ENCODE measurements at places on chromosomes 16 and 17.

DNA sequence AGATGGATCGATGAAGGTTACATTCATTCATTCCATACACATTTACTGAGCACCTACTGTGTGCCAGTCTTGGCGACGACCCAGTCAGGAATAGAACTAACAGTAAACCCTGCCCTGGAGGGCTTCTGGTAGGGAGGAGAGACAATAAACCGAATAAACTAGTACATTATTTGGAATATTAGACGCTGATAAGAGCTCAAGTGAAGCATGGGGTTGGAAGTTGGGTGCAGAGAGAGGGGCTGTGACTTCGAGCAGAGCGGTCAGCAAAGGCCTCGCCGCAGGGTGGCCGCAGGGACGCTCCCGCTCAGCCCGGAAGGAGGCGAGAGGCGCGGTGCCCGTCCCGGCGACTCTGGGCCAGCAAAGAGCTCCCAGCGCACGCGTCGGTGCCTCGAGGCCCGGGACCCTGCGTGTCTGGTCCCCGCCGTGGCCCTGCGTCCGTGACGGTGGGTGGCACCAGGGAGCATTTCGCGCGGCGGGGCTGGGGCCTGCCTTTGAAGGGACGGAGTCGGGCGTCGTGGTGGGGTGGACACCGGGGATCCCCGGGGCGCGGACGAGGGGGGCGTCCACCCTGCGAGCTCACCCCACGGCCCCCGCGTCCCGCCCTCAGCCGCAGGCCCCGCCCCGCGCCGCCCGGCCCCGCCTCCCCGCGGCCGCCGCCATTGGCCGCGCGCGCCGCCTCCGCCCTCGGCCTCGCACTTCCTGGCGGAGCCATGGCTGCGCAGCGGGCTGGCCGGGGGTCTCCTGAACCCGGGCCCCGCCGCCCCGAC lies at the start of gene KLHL36:
Gene KLHL36, plus strand, starts transcription at position 684 of the 767 bp plus-strand sequence. CDS start 2,357 bp downstream, outside the sequence.
- DNase-seq = peak; percentile 79

GRCh38 chr17:39177256-39177655 lies 11.3 kb upstream of the ARL5C start:
- no peak for DNase-seq

DNA sequence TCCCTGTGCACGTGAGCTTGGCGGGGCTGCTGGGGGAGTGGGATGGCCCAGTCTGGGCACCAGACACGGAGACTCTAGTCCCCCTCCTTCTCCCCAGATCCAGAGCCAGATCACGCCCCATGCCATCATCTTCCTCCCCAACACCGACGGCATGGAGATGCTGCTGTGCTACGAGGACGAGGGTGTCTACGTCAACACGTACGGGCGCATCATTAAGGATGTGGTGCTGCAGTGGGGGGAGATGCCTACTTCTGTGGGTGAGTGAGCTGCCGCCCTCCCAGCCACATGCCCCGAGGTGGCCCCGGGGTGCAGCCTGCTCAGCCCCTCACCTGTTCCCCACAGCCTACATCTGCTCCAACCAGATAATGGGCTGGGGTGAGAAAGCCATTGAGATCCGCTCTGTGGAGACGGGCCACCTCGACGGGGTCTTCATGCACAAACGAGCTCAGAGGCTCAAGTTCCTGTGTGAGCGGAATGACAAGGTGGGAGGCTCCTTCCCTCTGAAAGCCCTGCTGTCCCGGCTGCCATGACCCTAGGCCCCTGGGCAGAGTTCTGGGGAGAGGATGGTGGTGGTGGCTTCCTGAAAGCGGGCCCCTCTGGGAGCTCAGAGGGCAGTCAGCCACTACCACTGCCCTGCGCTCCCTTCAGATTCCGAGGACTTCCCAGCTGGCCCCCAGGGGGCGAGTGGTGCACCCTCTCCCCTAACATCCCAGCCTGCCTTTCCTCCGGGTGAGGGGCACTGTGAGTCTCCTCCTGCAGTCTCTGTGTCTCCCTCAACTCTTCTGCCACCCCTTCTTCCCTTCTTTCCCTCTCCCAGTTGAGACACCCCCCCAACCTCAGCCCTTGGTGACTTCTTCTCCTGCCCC lies 2.8 kb upstream of the C17orf107 start:
- no peak for DNase-seq

GRCh38 chr16:58236831-58237230 lies 38.9 kb upstream of the CSNK2A2 start:
- DNase-seq = no peak

DNA sequence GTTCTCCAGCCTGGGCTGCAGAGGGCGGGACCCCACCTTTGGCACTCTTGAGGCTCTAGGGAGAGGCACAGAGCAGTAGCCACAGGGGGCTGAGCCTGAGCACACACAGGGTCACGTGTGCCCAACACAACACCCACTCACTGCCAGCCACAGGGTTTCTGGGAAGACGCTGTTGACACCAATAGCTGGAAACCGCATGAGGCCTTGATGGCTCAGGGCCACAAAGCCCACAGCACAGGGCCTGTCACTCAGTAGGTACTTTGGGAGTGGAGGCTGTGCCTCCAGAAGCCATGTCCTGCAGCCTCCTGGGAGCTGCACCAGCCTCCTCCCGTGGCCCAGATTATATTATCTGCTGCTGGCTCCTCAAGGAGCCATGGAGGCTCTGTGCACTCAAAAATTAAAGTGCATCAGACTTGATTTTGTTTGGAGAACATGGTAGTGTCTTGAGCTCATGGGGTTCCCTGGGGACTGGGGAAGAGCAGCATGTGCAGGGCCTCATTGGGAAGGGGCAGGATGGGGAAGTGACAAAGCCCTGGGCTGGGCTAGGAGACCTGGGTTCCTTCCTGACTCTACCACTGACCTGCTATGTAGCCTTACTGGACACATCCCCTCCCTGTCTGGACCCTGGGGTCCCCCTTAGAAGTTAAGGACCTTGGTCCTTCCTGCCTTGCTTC lies 12.5 kb upstream of the SREBF1 start:
- DNase-seq = peak; percentile 92

- no peak for DNase-seq
These were observed 32.6 kb downstream of the PLXDC1 start for GRCh38 chr17:39118674-39119419.

- DNase-seq = no peak
These were observed 21.3 kb downstream of the CIBAR2 start for GRCh38 chr16:85090873-85091521.
